Activated CD4-positive, alpha-beta T cell treated with anti-CD3 and anti-CD28 coated beads, Interleukin-2, Interleukin-4, amounts not matched to agents 100 ng/mL and 50 ng/mL, durations not matched to agents 16 hours and 8 hours (primary cell): ENCODE measurements at places on chromosomes 12 and 14.

DNA sequence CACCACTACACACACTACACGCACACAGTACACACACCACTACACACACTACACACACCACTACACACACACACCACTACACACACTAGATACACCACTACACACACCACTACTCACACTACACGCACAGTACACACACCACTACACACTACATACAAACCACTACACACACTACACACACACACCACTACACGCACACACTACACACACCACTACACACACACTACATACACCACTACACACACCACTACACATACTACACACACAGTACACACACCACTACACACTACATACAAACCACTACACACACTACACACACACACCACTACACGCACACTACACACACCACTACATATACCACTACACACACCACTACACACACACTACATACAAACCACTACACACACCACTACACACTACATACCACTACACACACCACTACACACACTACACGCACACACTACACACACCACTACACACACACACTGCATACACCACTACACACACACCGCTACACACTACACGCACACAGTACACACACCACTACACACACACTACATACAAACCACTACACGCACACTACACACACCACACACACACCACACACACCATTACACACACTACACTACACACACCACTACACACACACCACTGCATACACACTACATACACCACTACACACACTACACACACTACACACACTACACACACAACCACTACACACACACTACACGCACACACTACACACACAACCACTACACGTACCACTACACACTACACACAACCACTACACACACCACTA lies 11.7 kb downstream of the NOC4L start:
- DNase-seq, result no peak

GRCh38 chr12:66467932-66468331 lies 165.6 kb downstream of the HELB start:
- no peak for DNase-seq

DNA sequence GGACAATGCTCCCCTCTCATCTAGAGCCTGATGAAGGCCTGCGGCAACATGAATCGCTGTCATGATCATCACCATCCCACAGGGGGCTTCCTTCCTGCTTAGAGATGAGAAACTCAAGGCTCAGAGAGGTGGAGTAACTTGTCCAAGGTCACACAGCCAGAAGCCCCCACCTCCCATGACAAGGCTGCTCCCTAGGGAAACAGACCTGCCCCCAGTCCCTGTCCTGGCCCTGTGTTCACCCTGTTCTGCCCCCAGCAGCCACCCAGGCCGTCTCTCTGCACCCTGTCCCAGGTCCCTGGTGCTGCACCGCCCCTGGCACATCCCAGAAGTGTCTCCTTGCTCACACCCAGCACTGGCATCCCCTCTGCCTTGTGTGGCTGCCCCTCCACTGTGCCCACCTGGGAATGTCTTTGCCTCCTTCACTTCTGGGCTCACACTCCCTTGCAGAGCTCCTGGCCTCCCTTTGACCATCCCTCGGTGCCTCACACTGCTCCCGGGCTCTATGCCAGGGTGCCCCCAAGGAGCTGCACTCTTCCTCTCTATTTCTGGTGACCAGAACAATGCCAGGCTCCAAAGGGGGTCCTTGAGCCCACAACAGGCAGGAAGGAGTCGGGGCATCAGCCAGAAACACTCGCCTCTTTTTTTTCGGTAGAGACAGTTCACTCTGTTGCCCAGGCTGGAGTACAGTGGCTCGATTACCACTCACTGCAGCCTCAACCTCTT lies 70.5 kb downstream of the BCL11B start:
- no peak for DNase-seq

DNA sequence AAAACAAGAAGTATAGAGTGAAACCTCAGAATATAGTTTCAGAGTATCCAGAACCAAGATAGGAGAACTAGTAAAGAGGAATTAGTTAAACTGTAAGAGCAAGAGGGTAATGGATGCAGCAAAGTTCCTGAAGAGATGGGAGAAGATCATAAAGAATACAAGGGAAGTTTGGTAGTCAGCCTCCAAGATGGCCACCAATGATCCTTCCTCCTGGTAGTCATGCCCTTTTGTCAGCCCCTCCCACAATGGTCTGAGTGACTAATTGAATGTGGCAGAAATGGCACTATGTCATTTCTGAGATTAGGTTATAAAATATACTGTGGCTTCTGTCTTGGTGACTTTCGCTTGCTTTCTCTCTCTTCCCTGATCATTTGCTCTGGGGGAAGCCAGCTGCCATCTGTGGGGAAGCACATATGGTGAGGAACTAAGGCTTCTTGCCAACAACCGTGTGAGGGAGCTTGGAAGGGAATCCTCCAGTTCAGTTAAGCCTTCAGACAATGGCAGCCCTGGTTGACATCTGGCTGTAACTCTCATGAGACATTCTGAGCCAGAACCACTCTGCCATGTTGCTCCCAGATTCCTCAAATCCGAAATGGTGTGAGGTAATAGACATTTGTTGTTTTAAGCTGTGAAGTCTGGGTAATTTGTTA lies 55.3 kb upstream of the AMN1 start:
- no peak for DNase-seq

DNA sequence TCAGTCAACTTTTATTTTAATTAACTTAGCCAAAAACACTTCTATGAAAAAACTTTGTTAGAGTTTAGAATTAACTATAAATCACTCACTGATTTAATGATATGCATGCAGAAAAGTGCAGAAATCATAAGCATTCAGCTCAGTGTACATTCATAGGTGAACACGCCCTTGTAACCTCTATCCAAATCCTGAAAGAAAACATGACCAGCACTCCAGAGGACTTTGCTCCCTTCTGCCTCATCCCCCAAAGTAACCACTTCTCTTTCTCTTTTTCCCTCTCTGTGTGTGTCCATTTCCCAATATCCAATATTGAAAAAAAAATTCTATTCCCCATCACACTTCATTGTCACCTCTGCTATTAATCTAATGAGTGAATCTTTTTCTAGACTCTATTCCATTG lies 197.1 kb upstream of the FAR2 start:
- DNase-seq, result no peak

DNA sequence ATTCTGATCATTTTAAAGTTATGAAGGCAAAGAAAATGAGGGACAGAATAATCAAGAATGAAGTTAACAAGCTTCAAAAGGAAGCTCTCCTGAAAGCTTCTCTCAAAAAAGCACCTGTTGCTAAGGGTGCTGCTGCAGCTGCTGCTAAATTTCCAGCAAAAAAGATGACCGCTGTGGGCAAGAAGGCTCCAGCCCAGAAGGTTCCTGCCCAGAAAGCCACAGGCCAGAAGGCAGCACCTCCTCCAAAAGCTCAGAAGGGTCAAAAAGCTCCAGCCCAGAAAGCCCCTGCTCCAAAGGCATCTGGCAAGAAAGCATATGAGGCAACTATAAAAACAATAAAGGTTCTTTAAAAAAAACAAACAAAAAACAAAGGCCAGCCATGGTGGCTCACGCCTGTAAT lies 52.7 kb upstream of the NR2C1 start:
- no peak for DNase-seq

DNA sequence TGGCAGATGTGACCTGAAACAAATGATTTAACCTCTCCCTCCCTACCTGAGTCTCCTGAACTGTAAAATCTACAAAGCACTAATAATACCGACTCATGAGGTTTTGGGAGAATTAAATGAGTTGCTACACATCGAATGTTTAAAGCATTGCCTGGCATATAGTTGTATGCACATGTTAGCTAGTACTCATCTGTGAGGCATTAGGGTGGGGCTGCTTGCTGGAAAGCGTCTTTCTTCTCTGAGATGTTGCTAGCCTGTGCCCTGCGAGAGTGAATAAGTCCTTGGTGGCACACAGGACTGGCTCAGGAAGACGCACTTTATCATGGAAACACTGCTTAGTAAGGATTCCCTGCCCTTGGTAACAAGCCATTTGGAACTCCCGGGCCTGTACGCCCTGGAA lies 6.1 kb downstream of the RAPGEF3 start:
- no peak for DNase-seq

DNA sequence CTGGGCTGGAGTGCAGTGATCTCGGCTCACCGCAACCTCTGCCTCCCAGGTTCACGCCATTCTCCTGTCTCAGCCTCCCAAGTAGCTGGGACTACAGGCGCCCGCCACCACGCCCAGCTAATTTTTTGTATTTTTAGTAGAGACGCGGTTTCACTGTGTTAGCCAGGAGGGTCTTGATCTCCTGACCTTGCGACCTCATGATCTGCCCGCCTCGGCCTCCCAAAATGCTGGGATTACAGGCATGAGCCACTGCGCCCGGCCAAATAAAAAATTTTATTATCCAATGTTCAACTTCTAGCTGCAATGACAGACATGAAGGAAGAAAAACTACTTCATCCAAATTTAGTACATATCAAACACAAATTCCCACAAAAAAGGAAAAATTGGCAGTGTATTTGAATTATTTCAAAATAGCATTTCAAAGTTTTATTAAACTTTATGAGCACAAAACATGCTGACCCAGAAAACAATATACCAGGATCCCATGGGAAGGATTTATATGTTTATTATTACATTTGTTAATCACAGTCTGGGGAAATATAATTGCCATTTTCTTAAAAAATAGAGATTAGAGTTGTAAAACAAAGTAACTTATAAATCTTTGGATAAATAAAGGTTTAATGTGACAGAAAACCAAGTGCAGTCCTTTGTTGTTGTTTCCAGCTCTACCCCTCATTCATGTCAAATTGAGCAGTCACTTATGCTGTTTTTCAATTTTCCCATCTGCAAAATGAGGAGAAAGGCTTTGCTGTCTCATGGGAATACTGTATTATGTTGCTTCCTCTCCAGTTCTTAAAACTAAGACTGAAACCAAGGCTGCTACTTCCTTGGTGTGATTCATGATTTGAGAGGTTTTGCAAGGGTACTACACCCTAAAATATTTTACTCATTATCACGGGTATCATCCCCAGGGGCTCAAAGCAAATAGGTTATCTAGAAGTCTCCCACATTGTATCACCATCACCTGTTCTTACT lies 155.2 kb upstream of the AVPR1A start:
- DNase-seq, result no peak

DNA sequence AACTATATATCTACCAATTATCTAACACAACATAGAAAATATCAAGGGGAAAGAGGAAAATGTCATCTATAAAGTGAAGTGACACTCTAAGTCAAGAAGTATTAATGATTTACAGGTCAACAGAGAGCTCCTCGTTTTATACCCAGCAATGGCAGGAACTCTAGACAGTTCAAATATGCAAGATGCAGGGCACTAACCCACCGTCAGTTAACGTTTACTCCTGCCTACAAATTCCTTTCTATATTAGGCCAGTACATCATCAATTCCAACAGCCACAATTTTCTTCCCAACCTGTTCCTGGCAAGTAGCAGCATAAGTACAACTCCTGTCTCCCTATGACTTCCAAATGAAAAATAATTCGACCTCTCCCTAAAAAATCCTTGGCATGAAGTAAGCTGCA lies 9.0 kb upstream of the KANSL2 start:
- no peak for DNase-seq

- DNase-seq, result no peak
Observed at GRCh38 chr12:90262251-90262650, 553.6 kb upstream of the ATP2B1 start.

DNA sequence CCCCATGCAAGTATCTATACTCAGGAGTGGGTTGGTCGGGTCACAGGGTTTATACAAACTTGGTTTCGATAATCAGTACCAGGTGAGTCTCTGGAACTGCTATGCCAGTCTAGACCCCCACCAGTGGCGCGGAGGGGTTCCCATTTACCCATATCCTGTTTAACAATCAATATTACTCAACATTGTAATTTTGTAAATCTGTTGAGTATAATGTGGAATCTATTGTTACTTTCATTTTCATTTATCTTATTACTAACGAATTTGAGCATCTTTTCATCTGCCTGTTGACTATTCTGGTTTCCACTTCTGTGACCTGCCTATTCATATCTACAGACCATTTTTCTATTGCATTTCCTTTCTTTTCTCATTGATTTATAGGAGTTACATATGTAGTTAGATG lies 275.2 kb upstream of the CRY1 start:
- DNase-seq, result peak; percentile 53

GRCh38 chr12:57086493-57087009 lies 2.4 kb upstream of the NAB2 start:
- peak; percentile 48 for DNase-seq

- no peak for DNase-seq
Observed at GRCh38 chr14:45070215-45070614, 13.7 kb upstream of the PRPF39 start.

DNA sequence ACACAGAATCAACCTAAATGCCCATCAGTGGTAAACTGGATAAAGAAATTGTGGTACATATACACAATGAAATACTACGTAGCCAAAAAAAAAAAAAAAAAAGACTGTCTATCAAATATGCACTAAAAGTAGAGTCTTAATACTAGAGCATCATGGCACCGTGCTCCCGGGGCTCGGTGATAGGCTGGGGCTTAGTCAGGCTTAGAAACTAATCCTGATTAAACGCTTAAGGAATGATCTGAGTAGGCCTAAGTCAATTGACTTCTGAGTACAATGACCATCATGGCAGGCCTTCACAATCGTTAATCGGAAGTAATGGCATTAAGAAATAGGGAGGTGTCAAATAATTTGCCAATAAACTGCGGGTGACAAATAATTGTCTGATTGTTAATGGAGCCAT lies 9.7 kb downstream of the PLBD1 start:
- DNase-seq, result no peak

GRCh38 chr12:57127726-57128518 lies at the start of gene LRP1:
Gene LRP1 (plus strand): TSS chr12:57128483. CDS start chr12:57128965, 482 bp downstream.
- DNase-seq, result peak; percentile 52

DNA sequence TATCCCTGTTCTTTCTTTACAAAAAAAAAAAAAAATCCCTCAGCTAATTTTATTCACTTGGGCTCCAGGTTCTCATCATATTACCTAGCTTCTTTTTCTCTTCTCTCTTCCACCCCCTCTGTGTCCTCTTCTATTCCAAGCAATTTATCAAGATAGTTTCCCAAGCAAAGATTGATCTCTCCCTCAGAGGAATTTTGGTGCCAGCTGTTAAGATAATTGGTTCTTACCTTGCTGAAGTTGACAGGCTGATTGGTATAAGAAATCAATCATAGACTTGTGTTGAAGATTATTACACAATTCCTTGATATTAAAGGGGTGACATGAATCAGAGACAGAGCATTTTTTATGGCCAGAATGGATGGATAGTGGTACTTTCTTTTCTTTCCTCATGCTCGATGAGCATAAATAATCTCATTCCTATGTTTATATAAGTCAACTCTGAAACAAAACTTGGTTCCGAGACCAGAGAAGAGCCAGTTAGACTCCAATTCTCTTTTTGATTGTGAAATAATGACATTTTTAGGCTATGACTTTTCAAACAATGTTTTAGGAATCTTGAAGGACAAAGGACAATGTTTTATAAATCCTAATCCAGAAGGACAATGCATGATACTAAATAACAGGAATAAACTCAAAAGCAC lies 264.1 kb upstream of the PRKD1 start:
- DNase-seq, result no peak

- DNase-seq, result no peak
Observed at GRCh38 chr12:127767656-127768055, 499.3 kb upstream of the TMEM132C start.
